HL-60 (cell line): ENCODE measurements at places on chromosomes 16 and 17.

DNA sequence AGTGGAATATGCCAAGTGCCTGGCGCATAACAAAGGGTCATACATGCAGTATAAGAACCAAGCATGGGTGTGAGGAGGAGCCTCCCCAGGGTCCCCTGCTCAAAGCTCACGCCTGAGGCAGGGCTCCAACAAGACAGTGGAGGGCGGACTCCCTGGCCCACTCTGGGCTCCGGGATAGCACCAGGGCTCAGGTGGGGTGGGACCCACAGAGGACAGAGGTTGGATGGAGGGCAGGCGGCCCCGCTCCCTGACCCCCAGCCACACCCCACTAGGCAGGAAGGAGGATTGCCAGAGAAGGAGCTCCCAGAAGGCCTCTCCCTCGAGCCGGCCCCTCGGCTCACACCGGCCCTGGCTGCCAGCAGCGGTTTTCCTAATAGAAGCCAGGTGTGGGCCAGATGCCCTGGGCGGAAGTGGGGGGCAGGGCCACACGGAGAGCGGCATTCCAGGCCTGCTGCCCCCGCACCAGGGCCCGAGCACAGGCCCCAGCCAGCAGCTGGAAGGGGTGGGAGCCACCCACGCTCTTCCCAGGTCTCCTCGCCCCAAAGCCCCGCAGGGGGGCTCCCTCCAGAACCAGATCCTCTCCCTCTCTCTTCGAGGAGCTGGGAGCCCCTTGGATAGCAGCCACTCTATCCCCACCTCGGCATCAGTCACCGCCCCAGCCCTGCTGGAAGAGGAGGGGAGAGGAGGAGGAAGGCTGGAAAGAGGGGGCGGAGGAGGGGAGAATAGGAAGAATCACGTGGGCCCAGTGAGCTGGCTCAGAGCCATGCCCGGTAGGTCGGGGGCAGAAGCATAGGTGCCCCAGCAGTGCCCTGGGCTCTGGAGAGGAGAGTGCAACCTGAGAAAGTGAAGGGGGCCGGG is 21.0 kb downstream of the VASN start:
- DNase-seq = no peak

DNA sequence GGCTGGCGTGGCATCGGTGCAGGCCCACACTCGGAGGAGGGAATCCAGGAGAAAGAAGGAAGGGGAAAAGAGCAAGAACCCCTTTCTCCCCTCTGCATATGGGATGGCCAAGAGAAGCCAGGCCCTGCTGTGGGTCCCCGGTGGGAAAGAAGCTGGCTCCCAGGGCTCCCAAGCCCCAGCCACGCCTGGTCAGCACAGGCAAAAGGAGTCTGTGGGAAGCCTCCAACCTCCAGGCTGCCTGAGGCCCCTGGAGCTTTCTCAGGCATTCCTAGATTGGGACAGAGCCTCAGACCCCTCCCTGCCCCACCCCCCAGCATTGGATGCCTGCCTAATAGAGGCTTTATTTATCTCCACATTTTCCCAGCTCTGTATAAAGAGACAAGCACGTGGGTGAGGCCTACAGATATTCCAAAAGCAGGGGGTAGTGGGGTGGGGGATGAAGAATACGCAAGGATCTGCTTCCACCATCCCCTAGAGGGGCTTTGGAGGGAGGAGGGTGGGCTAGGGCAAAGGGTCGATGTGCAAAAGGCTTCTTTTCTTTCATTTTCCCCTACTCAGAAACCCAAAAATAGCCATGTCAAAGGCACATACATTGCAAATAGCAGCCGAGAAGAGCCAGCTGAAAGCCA is 56.4 kb downstream of the MPRIP start:
- no peak for DNase-seq

- DNase-seq = no peak
Observed at GRCh38 chr16:69169607-69170352, 17.2 kb upstream of the SNTB2 start.

DNA sequence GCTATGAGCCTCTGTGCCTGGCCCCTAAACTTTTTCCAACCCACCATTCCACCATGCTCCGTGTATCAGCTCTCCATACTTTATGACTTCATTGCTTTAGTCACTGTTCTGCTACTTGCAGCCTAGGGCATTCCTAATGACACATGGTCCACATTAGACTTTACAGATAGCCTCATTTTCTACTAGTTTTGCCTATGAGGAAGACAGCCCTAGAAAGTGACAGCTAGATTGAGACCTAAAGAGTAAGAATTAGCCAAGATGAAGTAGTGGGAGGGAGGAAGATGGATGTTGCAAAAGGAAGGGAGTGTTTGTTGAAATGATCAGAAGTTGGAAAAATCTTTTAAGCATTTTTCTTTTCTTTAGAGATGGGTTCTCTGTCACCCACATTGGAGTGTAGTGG is 11.0 kb downstream of the C16orf54 start:
- DNase-seq = no peak

DNA sequence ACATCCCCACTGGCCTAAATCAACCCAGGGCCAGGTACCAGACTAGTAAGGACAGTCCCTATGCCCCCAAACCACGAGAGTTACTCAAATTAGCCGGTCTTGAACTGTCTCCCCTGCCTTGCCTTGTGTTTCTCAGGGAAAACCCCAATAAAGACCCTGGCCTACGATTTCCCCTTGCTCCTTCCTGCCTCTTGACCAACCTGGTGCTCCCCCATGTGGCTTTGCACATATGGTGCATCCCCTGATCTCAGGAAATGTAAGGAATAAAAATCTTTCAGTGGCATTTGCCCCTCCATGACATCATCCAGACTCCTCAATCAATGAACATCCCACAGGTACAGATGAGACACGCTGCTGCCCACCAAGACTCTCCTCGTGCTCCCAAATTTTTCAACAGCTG is 87.9 kb downstream of the ZNF18 start:
- DNase-seq = no peak

DNA sequence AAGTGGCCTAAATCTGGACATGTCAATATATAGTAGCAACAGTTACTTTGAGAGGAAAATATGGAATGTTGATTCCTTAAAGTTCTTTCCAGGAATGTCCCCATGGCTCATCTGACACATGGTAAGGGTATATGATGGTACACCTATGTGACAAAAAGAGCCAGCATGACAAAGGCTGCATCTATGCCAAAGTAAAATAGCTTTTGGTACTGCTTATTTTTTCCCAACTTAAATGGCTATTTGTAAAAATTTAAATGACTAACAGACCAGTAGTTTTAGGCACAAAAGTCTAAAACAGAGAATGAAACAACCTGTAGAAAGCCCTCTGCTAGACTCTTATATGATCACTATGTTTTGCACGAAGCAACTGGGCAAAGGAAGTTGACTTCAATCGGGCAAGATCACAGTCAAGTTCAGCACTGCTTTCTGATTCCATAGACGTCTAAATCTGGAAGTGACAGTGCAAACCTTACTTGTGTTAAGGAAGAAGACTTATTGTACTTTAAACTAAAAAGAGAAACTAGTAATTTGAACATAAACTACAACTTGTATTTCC is 135.1 kb downstream of the SKAP1 start:
- DNase-seq = no peak

- no peak for DNase-seq
Observed at GRCh38 chr17:70318051-70318450, 148.7 kb downstream of the KCNJ2 start.

- no peak for DNase-seq
Observed at GRCh38 chr16:58116081-58116480, 13.1 kb downstream of the CFAP20 start.

GRCh38 chr16:907842-908241 is 62.9 kb downstream of the LMF1 start:
- no peak for DNase-seq

DNA sequence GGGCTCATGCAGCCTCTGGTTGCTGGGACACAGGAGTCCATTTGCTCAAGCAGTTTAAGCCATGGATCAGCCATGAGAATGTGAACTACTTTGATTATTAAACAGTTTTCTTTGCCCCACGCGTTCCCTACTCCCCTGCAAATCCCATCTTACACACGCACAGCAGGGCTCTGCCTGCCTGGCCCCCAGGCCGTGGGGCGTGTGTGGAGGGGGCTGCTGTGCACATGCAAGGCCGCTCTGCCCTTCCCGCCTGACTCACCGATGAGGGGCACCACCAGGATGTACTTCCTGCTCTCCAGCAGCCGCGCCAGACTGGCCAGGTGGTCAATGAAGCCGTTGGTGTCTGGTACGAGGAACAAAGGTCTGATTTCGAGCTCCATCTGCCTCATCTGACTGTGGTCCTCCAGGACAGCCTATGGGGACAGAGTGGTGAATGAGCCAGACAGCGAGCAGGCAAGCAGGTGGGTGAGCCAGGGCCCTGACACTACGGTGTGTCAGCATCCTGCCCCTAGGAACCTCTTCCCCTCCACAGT is 13.7 kb downstream of the HIC1 start:
- no peak for DNase-seq

DNA sequence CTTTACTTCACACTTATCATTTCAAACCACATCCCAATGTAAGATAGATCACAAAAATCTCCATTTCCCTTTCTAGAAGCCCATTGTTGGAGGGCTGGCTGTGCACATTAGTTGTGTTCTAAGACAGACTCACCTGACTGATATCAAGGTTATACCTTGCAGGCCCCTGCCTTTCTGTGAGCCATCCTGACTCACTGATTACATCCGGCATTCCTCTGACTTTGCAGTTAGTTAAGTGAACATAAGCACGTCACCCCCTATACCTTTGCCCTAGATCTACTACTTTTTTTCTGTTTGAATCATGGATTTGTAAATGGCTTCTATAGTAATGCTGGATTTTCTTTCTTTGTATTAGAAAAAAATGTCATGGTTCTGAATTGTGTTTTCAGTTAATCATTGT is 78.3 kb downstream of the TANGO6 start:
- DNase-seq = no peak

DNA sequence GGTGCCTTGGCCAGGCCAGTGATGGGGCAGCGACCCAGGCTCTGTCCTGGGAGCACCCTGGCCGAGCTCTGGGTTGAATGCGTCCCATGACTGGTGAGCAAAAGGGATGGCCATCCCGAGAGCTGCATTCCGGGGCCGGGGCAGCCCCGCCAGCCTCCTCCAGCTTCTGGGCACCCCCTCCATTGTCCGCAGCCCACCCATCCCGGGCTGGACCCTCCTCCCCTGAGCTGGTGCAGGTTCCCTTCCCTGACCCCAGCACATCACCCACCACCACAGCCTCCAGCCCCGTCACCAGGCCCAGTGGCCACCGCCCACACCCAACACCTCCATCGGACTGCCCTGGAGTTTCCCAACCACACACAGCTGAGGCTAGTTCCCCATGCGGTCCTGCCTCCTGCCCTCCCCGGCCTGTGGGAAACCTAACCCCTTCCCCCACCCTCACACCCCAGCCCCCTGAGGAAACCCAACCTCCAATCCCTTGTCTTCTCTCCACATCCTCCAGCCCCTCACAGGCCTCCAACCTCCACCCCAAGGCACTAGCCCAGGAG is 16.2 kb upstream of the PVALEF start:
- DNase-seq = no peak

DNA sequence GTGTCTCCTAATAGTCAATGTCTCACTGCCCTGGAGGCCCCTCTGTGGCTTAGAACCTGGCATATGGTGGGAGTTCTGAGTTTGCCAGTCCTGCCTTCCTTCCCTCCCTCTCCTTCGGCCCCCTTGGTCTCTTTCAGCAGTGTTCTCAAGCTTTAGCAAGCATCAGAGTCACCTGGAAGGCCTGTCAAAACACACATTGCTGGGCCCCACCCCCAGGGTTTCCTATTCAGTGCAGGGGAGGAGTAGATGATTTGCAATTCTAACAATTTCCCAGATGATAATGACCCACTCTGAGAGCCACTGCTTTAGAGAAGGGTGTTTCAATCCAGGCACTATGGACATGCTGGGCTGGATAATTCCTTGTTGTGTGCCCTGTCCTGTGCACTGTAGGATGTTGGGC is 26.4 kb upstream of the TMEM220 start:
- DNase-seq = no peak

- no peak for DNase-seq
Observed at GRCh38 chr16:68232335-68232734, 3.6 kb downstream of the ESRP2 start.

DNA sequence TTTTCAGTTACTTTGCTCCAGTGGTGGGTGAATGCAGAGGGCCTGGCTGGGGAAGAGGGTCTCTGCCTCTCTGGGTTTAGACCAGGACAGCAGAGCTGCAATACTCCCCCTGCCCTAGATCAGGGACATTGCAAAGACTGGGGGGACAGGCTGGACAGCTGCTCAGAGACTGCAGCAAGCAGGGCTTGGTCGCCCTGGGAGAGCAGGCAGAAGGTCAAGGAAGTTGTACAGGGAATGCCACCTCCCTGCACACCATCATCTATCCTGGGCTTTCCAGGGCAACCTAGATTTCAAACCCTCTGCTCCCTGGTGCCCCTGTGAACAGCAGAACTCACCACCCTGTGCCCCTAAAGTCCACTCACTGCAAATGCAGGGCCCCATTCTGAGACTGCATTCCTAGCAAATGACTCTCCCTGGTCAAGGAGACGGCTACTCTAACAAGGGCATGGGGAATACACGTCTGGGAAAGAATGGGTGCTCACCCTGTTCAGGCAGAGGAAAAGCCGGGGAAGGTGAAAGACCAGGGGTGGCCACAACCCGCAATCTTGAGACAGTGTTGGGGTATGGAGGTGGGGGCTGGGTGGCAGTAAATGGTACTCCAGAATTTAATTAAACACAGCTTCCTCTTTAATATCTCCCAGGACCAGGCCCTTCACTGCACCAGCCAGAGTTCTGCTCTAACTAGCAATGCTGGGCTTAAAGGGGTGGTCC is 1.0 kb downstream of the KIFC3 start:
- DNase-seq = no peak

GRCh38 chr17:1224330-1224729 is 44.5 kb upstream of the ABR start:
- DNase-seq = no peak

DNA sequence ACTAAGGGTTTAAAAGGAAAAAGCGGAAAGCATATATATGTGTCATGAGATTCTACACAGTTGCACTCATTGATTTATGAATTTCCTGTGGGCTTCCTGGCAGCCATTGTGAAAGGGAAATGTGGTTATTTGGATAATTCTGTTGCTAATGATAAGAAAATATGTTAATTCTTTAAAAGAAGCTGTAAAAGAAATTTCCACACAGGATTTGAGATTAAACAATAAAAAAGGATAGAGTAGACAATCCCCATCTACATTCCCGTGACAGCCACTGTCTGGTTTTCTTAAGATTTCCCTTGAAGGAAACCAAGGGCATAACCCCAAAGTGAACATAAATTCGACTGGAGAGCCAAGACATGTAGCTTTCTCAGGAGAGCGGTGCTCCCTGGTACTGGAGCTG is 397.5 kb downstream of the CPPED1 start:
- DNase-seq = no peak

DNA sequence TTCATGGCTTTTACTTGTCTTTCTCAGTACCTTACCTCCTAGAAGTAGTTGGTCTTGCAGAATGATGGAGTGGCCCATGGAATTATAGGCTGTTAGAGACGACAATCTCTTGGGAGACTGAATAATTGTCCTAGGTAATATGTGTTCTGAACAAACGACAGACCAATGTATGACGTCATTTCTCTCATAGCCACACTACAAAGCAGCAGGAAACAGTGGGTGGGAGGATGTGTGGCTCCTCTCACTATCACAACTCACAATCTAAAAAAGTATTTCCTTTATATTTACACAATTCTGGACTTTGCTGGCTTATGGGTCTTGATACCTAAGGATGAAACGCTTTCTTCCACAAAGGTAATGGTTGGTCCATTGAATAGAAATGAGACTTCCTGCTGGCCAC is 183.9 kb downstream of the TOX3 start:
- DNase-seq = no peak

GRCh38 chr16:48282636-48283263 is 35.4 kb upstream of the ABCC11 start:
- DNase-seq = no peak
